ENCODE measurements at places on chromosomes 13 and 19.

DNA sequence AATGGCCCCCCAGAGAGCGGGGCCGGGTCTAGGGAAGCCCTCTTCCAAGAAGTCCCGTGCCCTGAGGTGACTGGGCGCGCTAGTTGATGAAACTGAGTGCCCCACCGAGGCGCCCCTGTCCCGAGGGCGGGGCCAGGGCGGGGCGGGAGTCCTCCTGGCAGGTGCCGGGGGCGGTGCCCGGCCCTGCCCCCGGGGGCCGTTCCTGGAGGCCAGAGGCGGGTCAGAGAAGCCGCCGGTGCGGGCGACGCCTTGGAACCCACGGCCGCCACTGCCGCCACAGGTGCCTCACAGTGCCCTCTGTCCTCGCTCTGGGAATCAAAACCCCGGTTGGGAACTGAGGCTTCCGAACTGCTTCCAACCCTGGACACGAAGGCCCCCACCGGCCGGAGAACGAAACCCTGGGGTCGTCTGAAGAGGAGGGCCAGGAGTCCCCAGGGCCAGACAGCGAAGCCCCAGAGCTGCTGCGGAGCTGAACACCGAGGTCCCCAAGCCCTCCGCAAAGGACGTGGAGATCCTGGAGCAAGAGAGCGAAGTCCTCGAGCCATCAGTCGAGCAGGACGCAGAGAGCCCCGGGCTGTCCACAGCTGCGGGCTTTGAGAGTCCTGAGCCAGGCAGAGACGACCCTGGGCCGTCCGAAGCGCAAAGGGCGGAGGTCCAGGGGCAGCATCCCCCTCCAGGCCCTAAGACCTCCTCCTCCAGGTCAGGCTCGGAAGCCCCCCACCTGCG lies at the start of gene MISP3:
MISP3 (plus strand) TSS at position 252 of the 726 bp plus-strand sequence. CDS start 524 bp downstream, outside the sequence.
- DNase-seq = peak; percentile 24

DNA sequence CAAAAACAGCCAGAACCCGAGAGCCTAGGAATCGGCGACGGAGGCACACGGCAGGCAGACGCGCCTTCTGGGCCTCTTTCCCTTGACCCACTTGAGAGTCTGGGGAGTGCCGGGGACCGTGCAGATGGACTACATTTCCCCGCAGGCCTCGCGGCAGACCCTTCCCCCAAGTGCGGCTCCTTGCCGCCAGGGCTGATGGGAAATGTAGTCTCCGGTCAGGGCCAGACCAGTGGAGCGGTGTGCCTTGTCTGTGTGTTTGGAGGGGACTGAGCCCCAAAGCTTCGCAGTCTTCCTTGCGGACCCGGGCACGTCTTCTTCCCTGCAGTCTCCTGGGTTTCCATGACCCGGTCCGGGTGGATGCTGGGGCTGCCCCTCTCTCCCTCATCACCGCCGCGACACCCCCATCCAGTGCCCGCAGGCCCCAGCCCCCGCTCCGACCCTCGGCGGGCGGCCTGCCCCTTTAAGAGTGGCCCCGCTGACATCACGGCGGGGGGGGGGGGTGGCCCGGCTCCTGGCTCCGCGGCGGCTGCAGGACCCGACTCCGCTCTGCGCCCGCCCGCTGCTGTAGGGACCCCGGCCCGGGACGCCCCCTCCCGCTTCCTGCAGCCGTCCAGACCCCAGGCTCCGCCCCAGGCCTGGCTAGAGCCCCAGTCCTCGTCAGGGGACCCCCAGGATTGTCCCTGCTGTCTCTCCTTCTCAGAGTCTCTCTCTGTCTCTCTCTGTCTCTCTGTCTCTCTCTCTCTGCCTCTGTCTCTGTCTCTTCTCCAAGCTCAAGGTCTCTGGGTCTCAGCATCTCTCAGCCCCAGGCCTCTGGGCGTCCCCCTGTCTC lies 758 bp upstream of the CACNG7 start:
- DNase-seq = no peak

DNA sequence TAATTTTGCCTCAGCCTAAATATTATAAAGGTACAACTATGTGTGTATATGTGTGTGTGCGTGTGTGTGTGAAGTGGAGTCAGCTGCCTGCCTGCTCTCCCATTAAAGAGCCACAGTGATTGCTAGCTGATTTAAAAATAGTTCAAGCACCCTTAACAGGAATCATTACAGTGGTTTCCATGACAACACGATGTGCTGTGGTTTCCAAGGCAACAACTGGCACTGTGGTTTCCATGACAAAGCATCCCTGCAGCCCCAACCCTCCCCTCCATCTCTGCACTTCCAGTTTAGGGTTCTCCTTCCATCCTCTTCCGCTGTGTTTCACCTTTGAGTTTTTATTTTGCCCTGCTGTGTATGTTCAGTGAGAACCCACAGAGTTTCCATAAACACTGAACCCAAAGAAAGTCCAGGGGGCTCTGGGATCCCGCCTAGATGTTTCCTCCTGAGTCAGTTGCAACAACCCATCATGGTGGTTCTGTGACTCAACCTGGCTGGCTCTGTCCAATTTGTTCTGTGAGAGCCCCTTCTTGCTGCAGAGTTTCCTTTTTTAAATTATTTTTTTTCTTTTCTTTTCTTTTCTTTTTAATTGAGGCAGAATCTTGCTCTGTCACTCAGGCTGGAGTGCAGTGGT lies 7.1 kb upstream of the PNMA8A start:
- peak; percentile 7 for DNase-seq

DNA sequence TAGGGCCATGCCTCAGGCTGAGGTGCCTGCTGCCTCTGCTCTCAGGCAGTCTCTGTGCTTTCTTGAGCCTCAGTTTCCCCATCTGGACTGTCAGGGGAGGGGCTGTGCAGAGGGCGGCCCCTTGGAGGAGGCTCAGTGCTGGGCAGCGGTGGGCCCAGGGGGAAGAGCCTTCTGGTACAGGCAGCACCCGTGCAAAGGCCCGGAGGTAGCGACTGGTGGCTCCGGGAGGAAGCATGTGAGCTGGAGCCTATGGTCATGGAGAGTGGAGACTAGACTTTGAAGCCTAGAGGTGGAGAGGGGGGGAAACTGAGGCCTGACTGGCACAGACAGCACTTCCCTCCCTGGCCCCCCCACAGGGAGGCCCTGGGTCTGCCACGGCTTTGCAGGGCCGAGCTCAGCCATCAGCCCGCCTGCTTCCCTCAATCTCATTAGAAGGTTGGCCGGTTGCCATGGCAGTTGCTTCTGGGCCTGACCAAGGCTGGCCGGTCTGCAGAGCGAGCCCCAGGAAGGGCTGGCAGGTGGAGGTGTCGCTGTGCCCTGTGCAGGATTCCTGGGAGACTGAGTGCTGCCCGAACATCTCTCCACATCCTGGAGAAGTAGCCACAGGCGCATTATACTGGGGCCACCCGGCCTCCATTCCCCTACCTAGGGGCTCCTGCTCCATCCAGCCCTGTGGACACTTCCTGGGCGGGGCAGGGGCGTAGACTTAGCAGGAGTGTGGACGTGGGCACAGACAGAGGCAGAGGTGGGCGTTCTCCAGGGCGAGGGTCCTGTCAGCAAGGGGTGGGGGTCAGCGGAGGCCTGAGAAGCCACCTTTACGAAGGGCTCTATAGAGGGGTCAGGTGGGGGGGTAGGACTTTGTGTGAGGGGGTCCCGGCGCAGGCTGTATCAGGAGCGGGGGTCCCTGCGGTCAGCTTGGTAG lies 53.2 kb downstream of the CRTC1 start:
- DNase-seq = no peak

- no peak for DNase-seq
Measured at GRCh38 chr13:91277013-91277676, 70.3 kb upstream of the MIR17HG start.

DNA sequence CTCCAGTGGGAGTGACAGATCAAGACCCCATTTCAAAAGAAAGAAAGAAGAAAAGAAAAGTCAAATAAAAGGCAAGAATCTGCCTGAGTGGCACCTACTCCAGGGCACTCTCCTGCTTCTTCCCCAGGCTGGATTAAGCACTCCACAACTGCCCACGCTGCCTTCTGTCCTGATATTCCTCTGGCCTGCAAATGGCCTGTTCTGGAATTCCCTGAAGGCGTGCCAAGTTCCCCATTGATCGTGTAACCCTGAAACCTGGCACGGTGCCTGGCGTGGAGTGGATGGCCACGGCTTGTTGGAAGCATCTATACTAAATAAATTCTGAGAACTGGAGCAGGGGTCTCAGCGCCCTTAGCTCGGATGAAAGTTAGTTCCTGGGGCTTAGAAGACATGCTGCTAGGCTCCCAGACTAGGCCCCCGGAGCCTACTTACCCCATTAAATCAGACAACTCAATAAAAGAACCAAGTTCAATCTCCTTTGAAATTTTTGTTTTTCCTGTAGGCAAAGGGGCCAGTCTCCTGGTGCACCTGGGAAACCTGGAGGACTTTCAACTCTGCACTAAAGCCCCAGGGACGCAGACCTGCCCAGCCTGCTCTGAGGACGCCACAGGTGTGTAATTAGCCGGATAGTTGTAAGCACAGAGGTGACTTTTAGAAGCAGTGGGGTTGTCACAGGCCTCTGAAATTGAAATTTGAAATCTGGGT lies 21.9 kb downstream of the ANKRD27 start:
- no peak for DNase-seq

- DNase-seq = peak; percentile 95
Measured at GRCh38 chr19:48752496-48753365, at the start of gene FUT1. TSS of gene FUT1 (minus strand) at chr19:48752641. CDS start at chr19:48751281, 1,360 bp downstream.

DNA sequence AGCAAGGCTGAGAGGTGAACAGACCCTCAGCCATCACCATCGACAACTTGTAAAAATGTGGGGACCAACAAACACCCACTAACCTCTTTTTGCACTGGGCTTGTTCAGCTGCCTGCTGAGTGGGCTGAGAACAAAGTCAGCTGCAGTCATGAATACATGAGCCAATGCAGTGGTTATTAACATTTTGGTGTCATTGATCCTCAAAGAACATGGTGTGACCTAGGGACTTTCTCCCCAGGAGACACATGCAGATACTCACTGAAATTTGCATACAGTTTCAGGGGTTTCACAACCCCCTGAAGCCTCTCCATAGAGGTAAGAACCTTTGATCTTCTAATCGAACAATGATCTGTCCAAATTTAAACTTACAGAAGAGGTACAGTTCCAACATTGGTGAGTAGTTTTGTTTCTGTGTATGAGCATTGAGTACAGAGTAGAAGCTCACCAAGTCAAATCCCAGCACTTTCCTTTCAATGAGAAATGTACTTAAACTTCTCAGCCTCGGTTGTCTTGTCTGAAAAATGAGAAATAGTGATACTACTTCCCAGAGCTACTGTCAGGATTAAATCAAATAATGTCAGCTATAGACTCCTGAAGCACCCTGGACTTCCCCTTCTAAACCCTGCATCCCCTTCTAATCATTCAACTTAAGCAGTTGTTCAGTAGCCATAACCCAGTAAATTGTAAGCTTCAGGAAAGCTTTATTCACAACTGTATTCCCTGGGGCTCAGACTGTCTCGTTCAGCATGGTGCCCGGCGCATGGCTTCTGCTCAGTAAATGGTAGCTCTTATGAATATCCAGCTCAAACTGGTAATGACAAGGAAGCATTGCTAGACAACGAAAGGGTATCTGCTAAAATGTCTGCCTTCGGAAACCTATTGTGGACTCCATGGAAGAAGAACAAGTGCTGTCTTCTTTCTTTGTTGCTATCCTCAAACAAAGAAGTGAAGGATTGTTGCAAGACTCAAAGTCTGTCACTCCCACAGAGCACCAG lies 148.7 kb downstream of the FOXO1 start:
- DNase-seq = no peak

DNA sequence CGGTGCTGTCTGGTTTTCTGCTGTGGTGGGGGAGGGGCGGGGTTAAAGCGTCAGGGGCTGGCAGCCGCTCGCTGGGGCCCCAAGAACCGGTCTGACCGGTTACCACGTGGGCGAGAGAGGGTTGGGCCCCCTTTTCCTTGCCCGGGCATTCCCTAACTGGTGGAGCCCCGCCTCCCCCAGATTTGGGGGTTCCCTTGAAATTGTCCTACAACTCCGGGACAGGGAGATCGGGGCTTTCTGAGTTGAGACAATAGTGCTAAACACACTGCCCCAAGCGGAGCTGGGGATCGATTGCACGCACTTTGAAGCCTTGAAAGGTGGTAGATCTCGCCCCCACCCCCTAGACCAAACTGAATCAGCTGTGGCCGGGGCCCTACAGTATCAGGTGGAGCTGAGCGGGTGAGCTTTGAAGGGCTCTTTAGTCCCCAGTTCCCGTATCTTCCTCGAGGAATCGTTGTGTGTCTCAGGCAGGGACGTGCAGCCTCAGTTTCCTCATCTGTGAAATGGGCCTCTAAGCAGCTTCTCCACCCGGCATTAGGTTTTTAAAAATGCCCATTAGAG lies 4.8 kb downstream of the IER2 start:
- peak; percentile 78 for DNase-seq

DNA sequence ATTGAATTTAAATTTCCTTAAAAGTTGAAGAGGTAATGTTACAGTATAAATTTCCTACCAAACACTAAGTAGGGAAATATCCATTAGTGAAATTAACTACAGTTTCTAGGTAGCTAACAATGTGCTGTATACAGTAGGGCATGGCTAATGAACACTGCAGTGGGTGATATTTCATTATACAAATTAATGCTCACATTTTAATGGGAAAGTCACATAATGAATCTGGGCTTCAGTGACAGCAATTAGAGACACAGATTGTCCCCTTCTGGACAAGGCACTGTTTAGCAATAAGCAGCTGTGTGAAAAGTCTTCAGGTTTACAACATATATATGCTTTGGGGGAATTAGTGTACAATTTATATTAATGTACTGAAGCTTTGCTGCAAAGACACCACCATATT lies 169.4 kb downstream of the ZNF536 start:
- DNase-seq = no peak

- DNase-seq = peak; percentile 56
Measured at GRCh38 chr19:12834976-12835757, 788 bp upstream of the RTBDN start.

- DNase-seq = no peak
Measured at GRCh38 chr13:99004978-99005377, 27.1 kb upstream of the DOCK9 start.

- DNase-seq = no peak
Measured at GRCh38 chr13:110425444-110425780, 118.3 kb downstream of the COL4A2 start.

GRCh38 chr19:45890877-45891276 lies 4.9 kb upstream of the IRF2BP1 start:
- DNase-seq = no peak

GRCh38 chr13:57212989-57213388 lies 46.0 kb downstream of the PRR20E start:
- DNase-seq = no peak

GRCh38 chr19:1221904-1222255 lies 15.9 kb downstream of the CBARP start:
- DNase-seq = no peak

GRCh38 chr19:51025401-51025800 lies 1.0 kb downstream of the KLK11 start:
- no peak for DNase-seq

- peak; percentile 5 for DNase-seq
Measured at GRCh38 chr19:4633140-4633967, 6.0 kb upstream of the TNFAIP8L1 start.

DNA sequence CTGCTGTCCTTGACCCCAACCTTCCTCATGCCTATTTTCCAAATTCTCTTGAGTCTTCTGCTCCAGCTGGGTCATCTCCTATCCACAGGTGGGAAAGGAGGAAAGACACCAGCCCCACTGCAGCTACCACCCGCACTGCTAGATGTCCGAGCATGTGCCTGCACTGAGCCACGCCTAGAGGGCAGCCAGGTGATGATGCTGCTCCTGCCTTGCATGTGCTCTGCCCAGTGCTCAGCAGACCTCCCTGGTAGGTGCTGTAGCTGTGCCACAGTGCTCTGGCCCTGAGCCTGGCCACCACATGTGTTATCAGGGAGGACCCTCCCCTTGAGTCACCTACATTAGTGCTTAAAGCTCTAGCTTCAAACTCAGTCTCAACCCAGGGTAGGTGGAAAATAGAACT lies 6.9 kb upstream of the CYSLTR2 start:
- no peak for DNase-seq

Measured in COR-L47 (cell line).